ENCODE measurements at places on chromosomes 5 and 9.

DNA sequence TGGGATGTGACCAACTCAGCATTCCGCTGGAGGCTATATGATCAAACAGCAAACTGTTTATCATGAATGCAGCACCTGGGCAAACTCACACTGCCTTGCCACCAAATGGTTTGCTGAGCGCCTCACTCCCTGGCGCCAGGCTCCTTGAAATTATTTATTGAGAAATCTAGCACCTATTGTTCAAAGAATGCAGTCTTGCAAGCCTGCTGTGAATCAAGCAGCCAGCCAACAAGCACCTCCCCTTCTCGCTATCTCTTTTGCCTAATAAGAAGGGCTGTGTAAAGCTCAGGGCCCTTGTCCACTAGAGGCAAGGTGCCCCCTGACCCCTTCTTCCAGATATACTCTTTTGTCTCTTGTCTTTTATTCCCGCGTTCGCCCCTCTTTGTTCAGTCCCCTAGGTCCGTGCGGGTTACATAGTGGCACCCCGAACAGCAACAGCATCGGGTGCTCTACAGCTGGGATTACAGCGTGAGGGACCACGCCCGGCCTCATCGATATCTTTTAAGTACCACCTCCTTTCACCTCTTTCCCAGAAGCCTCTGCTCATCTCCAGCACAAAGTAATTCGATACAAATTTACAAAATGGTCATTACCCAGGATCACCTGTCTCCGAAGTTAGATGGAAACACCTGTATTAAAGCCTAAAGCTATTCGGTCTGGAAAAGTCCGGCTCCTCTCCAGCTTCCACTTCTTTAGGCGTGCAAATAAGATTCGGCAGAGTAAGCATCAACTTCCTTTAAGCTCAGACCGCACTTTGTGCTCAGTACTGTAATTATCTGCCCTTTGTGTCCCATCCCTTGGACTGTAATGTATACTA, 896 bp downstream of the RIGI start:
- DNase-seq, result no peak

- DNase-seq, result no peak
Observed at GRCh38 chr9:131099102-131099606, 2.8 kb downstream of the AIF1L start.

DNA sequence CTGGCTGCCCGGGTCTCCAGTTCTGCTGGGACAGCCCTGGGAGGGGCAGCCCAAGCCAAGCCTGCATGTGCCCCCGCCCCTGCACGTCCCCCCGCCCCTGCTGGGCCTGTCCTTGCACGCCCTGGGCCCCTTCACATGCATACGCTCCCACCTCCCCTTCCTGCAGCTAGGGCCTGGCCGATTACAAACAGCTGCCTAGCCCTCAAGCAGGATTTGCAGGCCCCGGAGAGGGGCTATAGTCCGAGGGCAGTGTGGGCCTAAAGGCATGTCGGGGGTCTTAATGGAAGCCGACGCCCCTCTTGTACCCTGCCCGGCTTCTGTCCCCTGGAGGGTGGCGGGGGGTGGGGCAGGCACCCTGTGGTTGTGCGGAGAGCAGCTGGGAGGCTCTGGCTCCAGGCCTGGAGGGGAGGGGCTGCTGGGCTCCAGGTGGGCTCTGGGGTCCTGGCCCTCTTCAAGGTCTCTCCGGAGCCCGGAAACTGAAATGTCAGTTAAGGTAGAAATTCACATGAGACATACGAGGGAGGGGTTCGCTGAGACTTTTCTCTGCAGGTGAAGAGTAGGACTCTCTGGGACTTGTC, 16.9 kb downstream of the COL5A1 start:
- DNase-seq, result no peak

- peak; percentile 24 for DNase-seq
Observed at GRCh38 chr5:127909066-127909465, 174.5 kb upstream of the SLC12A2 start.

DNA sequence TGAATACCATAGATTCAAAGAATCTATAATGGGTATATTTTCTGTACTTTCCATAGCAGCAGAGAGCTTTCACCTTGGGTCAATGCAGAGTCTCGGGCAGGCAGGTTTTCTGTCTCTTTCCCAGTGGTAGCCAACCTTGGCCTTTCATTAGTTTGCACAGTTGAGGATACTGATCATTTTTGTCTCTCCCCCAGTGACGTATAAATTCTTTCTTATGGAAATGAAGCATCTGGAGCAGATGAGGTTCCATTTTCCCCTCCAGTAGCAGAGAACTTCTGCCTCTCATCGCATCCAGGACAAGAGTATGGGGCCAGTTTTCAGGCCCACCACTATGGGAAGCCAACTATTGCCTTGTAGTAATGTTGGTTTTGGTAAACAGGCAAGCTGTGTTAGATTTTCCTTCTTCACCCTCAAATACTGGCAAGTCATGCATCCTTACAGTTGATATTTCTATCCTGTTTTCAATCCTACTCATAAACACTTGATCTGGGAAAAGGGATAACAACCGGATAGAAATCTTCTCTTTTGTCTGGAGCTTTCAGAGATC, 845.2 kb upstream of the CDH18 start:
- peak; percentile 1 for DNase-seq

GRCh38 chr9:95129476-95130291, 187.8 kb downstream of the FANCC start:
- DNase-seq, result no peak

GRCh38 chr5:10220248-10220647, 29.4 kb downstream of the ATPSCKMT start:
- DNase-seq, result no peak

DNA sequence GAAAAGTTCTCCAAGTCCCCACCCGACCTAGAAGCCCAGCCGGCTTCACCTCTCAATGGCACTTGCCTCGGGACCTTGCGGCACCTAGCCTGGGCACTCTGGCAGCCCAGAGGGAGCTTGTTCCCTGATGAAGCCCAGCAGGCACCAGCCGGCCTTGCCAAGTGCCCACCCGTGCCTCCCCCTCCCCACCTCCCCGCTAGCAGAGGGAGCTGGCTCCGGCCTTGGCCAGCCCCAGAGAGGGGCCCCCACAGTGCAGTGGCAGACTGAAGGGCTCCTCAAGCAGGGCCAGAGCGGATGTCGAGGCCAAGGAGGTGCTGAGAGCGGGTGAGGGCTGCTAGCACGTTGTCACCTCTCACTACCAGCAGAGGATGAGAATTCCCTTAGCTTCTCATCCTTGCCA, 37.6 kb upstream of the CAVIN4 start:
- no peak for DNase-seq

GRCh38 chr5:114250536-114250935, 111.3 kb upstream of the KCNN2 start:
- no peak for DNase-seq

DNA sequence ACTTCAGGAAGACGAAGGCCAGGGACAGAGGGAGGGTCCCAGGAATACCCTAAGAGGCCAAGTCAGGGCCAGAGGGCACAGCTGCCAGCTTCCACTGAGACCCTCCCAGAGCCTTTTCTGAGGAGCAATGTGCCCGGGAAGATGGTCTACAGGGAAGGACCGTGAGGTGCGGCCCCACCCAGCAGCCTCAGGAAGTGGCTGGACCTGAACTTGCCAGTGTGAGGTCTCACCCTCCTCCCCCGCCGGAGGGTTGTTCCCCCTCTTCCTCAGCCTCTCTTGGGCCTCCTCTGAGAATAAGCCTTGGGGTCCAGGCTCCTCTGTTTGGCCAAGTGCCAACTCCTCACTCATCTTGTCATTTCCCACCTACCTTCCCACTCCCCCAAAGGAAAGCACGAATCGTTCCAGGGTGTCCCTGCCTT, 13.4 kb upstream of the SLC25A51 start:
- no peak for DNase-seq

GRCh38 chr5:18098691-18099090, 464.4 kb downstream of the TAF11L14 start:
- DNase-seq, result no peak

- DNase-seq, result no peak
Observed at GRCh38 chr9:5446451-5447236, 3.7 kb upstream of the CD274 start.

- DNase-seq, result peak; percentile 42
Observed at GRCh38 chr5:124806373-124807077, 60.1 kb upstream of the ZNF608 start.

GRCh38 chr9:86733929-86734328, 213.4 kb downstream of the GAS1 start:
- no peak for DNase-seq

DNA sequence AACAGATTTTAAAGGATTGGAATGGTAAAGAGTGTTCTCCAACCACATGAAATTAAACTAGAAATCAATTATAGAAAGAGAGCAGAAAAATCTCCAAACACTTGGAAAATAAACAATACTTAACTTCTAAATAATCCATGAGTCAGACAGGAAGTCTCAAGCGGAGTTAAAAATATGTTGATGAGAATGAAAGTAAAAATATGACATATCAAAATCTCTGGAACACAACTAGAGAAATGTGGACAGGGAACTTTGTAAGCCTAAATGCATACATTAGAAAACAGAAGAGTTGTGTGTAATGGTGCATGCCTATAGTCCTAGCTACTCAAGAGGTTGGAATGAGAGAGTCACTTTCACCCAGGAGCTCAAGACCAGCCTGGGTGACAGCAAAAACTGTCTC, 47.9 kb upstream of the ZNF618 start:
- DNase-seq, result no peak

- DNase-seq, result no peak
Observed at GRCh38 chr5:66540078-66540477, 56.1 kb upstream of the MAST4 start.

Data from midbrain (tissue), 1 donor.